ENCODE measurements at places on chromosomes 13 and 19.

GRCh38 chr13:39959497-39960144 is 304.2 kb downstream of the COG6 start:
- DNase-seq, result no peak

DNA sequence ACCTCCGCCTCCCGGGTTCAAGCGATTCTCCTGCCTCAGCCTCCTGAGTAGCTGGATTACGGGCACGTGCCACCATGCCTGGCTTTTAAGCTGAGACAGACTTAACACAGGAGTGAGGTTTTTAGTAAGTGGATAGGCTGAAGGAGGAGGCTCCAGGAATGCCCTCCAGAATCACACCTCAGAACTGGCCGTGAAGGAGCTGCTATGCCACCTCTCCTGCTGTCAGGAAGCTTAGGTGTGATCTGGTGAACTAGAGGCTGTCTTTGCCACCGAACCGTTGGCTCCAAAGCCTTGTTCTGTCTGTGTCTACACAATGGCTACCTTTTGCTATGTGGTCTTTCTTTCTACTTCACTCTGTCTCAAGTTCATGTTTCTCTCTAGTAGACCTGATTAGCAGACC is 4.2 kb downstream of the PDCD2L start:
- DNase-seq, result no peak

- no peak for DNase-seq
Observed at GRCh38 chr19:46015687-46016425, 7.0 kb downstream of the PGLYRP1 start.

GRCh38 chr19:49954933-49955332 is 6.0 kb downstream of the SIGLEC11 start:
- DNase-seq, result no peak

Measured in iPS DF 6.9 (cell line).